ENCODE measurements at places on chromosomes 4 and X.

DNA sequence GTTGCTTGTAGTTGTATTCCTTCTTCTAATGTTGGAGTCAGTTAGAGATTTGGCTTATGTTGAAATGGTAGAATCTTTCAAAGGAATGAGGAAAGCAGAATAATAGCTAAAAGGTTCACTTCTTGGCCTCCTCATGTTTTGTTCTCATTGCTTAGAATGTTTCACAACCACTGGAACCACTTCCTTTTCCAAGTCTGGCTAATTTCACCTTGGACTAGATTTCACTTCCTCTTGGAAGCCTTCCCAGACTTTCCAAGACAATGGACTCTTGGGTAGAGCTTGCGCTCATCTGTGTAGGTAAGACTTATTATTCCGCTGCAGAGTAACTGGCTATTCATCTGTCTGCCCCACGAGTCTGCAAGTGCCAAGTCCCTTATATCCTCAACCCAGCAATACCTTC, 8.3 kb downstream of the SPATA18 start:
- DNase-seq, result no peak

DNA sequence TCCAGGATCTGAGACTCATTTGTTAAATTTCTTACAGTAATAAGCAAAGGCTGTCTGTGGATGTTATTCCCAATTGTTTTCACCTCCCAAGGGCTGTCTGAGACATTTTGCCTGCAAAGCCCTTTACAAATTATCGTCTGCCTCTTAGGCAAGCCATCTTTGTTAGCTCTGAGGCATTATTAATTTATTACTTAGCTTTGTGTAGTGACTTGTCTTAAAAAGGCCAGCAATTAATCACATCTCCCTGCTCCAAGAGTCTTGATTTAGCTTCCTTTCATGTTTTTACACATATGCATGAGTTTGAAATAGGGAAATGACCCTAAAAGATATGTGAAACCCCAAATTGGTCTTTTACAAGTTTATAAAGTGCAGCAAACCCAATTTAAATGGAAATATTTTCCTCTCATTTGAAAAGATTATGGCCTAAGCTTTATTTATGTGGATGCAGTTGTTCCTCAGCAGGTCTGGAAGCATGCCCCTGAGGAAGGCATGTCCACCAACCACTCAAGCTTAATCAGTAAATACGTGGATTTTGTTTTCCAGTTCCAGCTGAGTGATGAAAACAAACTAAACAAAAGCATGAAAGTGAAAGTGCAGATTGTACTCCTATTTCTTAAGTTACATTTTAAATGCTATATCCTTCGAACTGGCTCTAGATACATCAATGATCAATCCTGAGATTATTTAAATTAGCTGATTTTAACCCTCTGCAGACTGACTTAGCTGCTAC, 173.6 kb upstream of the LNX1 start:
- no peak for DNase-seq

GRCh38 chr4:88058295-88058694, 50.9 kb downstream of the PKD2 start:
- no peak for DNase-seq

DNA sequence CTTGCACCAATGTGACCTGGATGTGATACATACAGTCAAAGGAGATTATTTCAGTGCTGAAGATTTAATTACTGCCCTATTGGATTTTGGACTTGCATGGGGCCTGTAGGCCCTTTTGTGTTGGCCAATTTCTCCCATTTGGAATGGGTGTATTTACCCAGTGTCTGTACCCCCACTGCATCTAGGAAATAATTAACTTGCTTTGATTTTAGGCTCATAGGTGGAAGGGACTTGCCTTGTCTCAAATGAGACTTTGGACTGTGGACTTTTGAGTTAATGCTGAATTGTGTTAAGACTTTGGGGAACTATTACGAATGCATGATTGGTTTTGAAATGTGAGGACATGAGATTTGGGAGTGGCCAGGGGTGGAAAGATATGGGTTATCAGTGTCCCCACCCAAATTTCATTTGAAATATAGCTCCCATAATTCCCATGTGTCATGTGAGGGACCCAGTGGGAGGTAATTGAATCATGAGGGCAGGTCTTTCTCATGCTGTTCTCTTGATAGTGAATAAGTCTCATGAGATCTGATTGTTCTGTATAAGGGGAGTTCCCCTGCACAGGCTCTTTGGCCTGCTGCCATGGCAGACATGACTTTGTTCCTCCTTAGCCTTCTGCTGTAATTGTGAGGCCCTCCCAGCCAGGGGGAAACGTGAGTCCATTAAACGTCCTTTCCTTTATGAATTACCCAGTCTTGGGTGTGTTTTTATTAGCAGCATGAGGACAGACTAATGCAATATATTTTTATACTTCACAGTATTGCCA, 362.2 kb upstream of the SPANXN4 start:
- no peak for DNase-seq

DNA sequence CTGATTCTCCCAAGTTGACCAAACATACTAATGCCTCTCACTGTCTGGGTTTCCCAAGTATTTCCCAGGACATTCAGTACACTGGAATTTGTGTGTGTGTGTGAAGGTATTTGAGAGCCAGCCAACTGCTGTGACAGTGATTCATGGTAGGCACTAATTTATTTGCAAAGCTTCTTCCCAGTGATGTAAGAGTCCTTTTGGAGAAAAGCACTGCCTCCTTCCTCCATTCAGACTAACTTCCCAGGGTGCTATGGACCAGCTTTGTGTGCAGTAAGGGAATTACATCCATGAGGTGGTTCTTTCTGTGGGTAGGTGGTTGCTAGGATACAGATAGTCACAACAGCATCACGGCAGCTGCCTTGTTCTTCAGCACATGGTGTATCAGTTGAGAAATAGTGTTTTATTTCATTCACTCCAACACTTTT, 8.7 kb downstream of the EGF start:
- DNase-seq, result no peak

GRCh38 chr4:16668488-16668887, 230.0 kb downstream of the LDB2 start:
- DNase-seq, result no peak

GRCh38 chrX:63424063-63424462, 72.9 kb upstream of the SPIN4 start:
- DNase-seq, result no peak

- no peak for DNase-seq
Measured at GRCh38 chr4:182530451-182530850, 287.2 kb downstream of the TENM3 start.

Measured in NCI-H2029 (cell line).